ENCODE measurements at places on chromosomes 1 and 21.
A peak's percentile ranks its signal among the peaks of the same experiment; 100 is the strongest.

- DNase-seq, result no peak
Measured at GRCh38 chr1:157088607-157089006, 11.0 kb downstream of the ETV3L start.

- no peak for DNase-seq
Measured at GRCh38 chr1:234882898-234883297, 245.7 kb downstream of the TOMM20 start.

DNA sequence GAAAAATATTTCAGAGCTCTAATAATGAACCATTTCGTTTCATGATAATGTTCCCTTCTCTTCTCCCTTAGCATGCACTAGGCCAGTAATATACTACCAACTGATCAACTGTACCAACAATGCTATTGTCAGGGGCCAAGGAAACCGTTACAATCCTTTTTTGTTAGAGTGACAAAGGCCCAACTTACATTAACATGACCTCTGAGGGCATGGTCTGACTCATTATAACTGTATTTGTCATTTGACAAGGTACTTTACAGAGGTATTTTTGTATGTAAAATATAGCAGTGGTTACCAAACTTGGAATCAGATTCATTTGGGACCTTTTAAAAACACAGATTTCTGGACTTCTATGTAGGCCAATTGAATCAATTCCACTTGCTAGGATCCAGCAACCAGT lies 102.6 kb upstream of the RRP15 start:
- DNase-seq, result no peak

DNA sequence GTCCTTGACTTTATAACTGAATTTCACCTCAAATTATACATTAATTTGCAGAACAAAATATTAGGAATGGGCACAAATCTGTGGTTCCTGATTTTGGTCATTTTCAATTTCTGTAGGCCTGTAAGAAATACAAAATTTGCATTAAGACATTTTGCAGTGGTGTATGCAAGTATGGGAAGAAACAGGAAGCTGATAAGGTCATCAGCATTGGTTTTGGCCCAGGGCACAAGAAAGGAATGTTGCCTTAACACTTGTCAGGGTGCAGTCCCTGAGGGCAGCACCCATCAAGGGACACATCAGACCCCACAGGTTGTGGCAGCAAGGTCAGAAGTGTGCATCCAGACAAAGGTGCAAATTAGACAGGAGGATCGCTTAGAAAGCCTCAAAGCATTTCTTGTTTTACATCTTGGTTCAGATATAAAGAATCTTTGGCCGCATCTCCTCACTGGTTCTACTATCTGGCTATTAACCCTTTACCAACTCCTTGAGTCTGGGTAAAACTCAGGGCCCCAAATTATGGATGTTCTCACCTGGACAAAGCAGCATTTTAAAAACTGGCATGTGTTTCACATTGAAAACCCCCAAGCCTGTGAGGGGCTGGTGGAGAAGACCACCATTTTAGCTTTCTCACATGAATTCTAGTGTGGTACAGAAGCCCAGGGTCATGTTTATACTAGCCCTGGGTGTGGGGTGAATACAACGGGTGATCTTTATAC lies 182.4 kb downstream of the CDC7 start:
- DNase-seq, result no peak

GRCh38 chr1:9689971-9690381 lies 38.4 kb downstream of the PIK3CD start:
- no peak for DNase-seq

- peak; percentile 8 for DNase-seq
Measured at GRCh38 chr1:87644033-87644578, 315.4 kb downstream of the LMO4 start.

Measured in SK-N-MC (cell line).